ENCODE measurements at places on chromosomes 16 and 17.

GRCh38 chr16:81719993-81720392 is 59.1 kb upstream of the PLCG2 start:
- no peak for DNase-seq

GRCh38 chr16:90043526-90043925 is 24.3 kb upstream of the DBNDD1 start:
- no peak for DNase-seq

- no peak for DNase-seq
Measured at GRCh38 chr17:34884597-34884996, 76.7 kb downstream of the CCT6B start.

GRCh38 chr16:19991614-19992013 is 82.1 kb downstream of the GPR139 start:
- DNase-seq: no peak

DNA sequence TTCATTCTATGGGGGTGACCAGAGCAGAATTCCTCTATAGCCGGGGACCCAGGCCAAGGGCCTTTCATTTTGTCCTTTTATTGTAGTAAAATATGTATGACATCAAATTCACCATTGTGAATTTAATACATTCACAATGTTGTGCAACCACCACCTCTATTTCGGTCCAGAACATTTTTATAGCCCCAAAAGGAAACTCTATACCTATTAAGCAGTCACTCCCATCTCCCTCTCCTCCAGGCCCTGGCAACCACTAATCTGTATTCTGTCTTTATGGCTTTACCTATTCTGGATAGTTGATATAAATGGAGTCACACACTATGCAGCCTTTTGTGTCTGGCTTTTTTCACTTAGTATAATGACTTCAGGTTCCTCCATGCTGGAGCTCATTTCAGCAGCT is 9.7 kb upstream of the TNS4 start:
- DNase-seq: no peak

DNA sequence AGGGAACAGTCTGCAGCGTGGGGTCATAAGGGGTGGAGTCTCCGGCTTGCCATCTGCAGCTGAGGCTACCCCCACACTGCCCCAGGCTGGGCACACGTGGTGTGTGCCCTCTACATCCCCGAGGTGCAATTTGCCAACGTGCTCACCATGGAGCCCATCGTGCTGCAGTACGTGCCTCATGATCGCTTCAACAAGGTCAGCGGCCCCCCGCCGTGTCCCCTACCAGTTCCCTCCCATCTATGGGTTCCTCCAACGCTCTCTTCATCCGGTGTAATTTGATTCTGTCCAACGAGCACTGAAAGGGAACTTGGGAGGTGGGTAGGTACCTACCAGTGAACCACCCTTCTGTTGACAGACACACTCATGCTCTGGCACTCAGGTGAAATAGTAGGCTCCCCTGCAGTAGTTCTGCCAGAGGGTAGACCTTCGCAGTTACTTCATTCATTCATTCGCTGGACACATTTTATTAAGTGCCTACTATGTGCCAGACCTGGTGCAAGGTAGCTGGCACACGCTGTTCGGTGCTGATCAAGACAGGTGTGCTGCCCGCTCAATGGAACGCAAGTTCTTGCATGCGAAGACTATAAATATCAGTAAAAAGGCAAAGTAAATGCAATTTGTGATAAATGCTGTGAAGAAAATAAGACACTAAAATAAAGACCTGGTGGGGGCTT is 2.7 kb downstream of the MLLT6 start:
- no peak for DNase-seq

DNA sequence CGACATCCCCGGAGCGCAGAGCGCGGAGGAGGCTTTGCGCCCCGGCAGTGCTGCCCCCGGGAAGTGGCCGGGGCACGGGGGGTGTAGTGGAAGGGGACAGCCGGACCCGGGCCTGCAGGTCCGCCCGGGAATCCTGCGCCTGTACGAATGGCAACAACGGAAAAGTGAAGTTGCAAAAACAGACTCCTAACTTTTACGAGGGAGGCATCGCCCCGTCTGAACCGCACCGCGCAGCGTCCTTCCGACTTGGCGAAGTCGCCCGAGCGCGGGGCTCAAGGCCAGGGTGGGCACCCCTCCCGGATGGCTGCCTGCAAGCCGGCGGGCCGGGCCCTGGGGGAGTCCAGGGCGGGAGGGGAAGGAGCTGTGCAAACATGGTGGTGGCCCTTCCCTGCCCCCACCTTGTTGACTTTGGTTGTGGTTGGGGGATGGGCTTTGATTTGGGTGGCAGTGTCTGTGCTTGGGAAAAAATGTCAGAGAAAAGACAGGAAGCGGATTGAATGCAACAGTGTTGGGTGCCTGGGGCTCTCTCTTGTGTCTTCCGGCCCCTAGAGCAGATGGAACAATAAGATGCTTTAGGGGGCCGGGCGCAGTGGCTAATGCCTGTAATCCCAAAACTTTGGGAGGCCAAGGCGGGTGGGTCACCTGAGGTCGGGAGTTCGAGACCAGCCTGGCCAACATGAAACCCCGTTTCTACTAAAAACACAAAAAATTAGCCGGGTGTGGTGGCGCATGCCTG is 675 bp downstream of the RNF213 start:
- peak; percentile 61 for DNase-seq

- DNase-seq: no peak
Measured at GRCh38 chr17:80201446-80201845, 18.7 kb downstream of the SGSH start.

- no peak for DNase-seq
Measured at GRCh38 chr17:44095647-44096496, 25.3 kb downstream of the G6PC3 start.

DNA sequence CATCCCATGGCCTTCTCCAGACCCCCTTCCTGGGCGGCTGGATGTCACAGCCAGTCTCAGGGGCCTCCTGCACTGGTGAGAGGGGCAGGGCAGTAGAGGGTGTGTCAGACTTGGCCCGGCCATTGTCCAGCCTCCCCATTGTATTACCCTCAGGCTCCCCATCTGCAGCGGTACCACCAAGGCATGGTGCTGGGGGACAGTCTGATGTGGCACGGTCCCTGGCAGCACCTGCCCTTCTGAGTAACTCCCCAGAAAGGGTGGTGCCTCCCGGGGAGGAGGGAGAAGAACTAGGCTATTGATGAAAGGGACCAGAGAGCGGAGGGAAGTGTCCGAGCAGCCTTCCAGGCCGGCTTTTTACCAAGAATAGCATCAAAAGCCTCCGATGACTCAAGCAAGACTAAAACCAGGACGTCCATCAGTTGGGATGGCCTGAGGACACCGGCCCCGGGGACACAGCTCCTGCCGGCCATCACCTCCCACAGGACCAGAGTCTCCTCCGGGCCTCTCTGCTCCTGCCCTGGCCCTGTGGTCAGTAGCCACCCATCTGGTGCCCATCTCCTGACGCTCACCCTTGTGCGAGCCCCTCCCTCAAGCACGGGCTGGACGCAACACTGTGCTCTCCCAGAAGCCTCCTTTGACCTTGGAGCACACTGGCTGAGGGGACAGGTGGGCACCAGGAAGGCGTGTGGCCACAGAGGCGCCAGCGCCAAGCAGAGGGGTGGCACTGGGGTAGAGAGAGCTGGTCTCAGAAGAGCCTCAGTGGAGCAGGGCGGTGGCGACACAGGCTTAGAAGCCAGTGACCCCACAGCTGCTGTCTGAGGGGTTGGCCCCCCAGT is 5.8 kb upstream of the CPNE7 start:
- DNase-seq: no peak

- DNase-seq: no peak
Measured at GRCh38 chr17:78125976-78126894, 2.3 kb downstream of the TMC6 start.

GRCh38 chr17:39092692-39093230 is 58.7 kb downstream of the PLXDC1 start:
- DNase-seq: no peak

- peak; percentile 68 for DNase-seq
Measured at GRCh38 chr17:37373530-37374159, 2.1 kb upstream of the C17orf78 start.

- no peak for DNase-seq
Measured at GRCh38 chr16:16101585-16101984, 121.7 kb downstream of the ABCC6 start.

GRCh38 chr17:77280304-77281121 is 139.7 kb downstream of the SEC14L1 start:
- DNase-seq: no peak

- no peak for DNase-seq
Measured at GRCh38 chr16:14324581-14324980, 253.5 kb downstream of the MRTFB start.

- DNase-seq: no peak
Measured at GRCh38 chr17:32946375-32947135, 18.6 kb downstream of the TMEM98 start.

- DNase-seq: no peak
Measured at GRCh38 chr17:48985436-48986245, 11.5 kb upstream of the IGF2BP1 start.

DNA sequence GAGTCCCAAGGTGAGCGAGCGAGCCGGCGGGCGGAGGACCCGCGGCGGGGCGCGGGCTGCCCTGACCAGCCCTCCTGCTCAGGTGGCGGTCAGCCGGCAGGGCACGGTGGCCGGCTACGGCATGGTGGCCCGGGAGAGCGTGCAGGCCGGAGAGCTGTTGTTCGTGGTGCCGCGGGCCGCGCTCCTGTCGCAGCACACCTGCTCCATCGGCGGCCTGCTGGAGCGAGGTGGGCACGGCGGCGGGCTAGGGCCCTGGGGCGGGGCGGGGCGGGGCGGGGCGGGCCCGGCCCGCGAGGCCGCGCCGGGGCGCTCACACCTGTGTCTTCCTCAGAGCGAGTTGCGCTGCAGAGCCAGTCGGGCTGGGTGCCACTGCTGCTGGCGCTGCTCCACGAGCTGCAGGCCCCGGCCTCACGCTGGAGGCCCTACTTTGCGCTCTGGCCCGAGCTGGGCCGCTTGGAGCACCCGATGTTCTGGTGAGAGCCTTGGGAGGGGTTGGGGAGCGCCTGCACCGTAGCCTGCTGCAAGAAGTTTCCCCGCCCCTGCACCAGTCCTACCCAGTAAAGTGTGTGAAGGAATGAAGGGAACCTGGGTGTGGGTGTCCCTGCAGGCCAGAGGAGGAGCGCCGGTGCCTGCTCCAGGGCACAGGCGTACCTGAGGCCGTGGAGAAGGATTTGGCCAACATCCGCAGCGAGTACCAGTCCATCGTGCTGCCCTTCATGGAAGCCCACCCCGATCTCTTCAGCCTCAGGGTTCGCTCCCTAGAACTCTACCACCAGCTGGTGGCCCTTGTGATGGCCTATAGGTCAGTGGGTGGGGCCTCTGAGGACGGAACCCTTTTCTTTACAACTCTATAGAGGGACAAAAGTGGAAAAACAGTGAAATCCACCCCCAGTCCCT is 802 bp downstream of the SETD6 start:
- DNase-seq: peak; percentile 58

DNA sequence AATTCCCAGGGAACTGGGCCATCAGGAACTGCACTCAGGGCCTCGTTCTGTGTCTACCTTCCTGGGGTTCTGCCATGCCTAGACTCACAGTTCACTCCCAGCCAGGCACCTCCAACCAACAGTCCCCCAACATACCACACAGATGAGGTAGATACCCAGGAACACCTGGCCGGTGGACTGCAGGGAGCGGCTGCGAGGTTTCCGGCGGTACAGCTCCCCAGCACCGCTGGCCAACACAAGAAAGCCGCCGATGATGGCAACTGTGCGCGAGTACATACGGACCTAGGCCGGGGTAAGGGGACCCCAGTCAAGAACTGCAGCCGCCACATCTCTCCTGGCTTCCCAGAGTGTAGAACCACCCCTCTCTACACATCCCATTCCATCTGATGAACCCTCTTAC is 1.9 kb downstream of the TMEM101 start:
- no peak for DNase-seq

- DNase-seq: no peak
Measured at GRCh38 chr17:44133918-44134476, 7.7 kb upstream of the HROB start.

GRCh38 chr17:66465701-66466100 is 163.3 kb downstream of the PRKCA start:
- DNase-seq: no peak

DNA sequence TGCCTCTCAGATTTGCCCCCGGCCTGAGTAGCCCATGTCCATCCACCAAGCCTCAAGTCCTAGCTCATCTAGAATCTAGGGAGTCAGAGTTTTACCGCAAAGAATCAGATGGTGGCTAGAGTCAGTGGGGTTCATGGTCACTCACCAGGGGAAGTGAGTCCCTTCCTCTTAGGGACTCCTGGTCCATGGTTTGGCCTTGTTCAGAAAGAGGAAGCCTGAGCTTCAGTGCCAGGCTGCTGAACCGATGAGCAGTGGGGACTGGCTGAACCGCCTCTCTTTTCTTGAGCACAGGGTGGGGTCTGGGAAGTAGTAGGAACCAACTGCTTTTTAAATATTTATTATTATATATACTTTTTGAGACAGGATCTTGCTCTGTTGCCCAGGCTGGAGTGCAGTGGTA is 160.3 kb downstream of the NTN1 start:
- no peak for DNase-seq

DNA sequence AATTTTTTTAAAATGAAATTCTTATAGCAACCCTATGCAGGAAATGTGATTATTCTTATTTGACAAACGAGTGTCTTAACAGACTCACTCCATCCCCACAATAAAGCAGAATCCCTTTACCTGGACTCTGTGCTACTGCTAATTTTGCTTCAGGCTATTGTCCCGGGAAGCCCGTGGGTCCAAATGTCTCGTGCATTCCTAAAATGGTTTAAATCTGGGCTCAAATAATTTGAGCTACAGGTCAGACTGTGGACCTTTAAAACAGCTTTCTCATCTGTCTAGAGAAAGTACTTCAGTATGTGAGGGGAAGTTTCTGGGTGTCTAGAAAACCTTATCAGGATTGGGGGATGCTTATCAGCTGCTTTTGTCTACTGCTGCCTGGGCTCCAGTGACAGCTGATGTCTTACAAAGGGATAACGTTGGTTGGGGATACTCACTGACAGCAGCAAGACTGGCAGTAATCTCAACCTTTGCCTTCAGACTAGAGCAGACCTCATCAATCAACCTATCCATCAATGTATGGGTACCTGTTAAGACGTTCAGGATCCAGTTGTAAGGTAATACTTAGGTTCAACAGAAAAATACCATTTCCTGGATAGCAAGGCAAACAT is 197.9 kb upstream of the CDH11 start:
- no peak for DNase-seq

- no peak for DNase-seq
Measured at GRCh38 chr17:45968732-45969131, 30.3 kb upstream of the STH start.

DNA sequence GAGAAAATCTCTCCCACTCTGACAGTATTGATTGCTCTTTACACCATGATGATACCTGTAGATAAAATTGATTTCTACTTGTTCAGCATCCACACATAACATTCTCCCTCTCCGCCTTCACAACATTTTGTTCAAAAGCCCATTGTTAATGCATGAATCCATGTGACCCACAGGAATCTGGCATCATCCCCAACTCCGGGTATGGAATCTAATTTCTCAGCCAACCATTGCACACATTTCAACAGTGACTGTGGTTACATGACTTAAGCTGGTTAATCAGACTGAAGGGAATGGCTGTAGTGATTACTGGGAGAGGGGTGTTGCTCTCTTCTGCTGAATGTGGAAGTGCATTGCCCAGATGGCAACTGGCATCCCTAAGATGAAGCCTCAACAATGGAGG is 161.4 kb upstream of the C16orf82 start:
- no peak for DNase-seq
